Activated effector memory CD4-positive, alpha-beta T cell treated with Interleukin-2 at 50 U/mL for 16 hours (primary cell): ENCODE measurements at places on chromosomes 2 and 18.

GRCh38 chr2:152383702-152384101 lies 48.7 kb downstream of the FMNL2 start:
- no peak for DNase-seq

- DNase-seq = no peak
These were observed 220.2 kb upstream of the RASGRP3 start for GRCh38 chr2:33256162-33256755.

GRCh38 chr2:113183264-113183663 lies 9.5 kb downstream of the PSD4 start:
- no peak for DNase-seq

GRCh38 chr2:130389783-130390182 lies 33.9 kb downstream of the PTPN18 start:
- DNase-seq = no peak

DNA sequence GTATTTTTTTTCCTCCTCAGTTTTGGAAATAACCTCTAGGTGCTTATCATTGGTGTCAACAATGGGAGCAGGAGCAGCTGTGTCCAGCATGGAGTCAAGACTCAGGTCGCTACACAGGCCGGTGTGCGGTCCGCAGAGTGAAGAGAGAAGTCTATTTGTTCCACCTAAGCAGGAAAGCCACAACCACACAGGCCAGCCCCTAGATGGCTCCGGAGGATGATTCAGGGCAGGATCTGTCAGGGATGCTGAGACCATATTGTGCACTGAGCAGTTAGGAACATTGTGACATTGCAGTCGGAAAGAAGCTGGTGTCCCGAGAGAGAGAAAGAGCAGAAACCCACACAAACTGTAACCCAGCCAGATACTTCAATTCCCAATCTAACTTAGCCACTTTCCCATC lies 136.9 kb downstream of the GAREM1 start:
- no peak for DNase-seq

DNA sequence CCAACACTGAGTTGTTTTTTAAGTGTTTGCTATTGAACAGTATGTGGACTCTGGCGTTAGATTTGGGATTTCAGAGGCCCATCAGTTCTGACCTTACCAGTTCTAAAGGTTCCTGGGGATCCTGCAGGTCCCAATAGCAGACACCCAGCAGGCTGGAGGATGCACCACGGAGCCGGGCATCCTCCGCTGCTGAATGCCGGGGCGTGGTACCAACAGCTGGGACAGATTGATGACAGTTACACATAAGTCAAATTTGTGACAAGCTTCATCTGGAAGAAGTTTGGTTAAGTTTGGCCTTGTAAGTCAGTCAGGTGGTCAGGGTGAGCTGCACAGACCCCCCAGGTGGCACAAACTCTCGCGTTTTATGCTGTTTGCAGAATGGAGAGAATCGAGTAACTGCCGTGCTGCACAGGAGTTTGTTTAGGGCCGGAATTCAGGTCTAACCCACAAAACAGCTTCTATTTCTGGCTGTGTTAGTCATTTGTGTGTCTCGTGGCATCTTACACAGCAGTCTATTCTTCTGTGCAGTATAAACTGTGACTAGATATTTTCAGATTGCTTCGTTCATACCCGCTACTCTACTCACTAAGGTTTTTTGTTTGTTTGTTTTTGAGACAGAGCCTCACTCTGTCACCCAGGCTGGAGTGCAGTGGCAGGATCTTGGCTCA lies 19.2 kb downstream of the CTDP1 start:
- DNase-seq = no peak
